Memory B cell (primary cell): ENCODE measurements at places on chromosomes 16 and 17.

- no peak for DNase-seq
Measured at GRCh38 chr17:4652997-4653396, 11.5 kb upstream of the ALOX15 start.

DNA sequence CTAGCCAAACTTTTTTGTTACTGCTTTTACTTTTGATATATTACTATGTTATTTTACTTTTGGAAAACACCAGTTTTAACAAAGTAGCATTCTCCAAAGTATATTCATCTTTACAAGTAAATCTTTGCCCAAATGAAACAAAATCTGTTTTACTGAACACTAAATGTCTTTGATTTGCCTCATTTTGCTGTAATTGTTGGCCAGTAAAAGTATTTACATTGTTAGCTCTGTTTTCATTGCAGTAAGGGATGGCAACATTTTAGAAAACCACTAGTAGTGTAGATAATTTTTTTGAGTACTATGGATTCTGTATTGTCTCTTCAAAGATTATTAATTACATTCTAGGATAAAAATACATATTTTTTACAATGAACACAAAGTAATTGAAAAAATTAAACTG, 10.6 kb downstream of the SNTB2 start:
- no peak for DNase-seq

GRCh38 chr16:58046054-58046881, 20.7 kb downstream of the MMP15 start:
- no peak for DNase-seq

DNA sequence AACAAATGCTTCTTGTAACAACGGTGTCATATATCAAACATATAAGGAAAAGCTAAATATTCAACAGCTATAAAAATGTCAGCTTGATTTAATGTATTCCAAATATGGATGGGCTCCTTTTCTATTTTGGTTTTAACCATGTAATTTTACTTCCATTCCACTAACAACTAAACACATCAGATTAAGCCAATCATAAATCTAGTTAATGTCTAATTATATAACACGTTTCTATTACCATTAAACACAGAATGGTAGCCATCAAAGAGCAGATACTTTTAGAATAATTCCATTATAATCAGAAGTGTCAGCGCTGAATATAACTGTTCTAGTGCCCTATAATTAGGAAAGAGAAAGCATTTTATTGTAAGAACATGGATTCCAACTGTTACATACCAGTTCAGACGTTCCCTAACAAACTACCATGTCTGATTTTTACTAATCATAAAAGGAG, 10.0 kb downstream of the CMC2 start:
- DNase-seq: no peak

DNA sequence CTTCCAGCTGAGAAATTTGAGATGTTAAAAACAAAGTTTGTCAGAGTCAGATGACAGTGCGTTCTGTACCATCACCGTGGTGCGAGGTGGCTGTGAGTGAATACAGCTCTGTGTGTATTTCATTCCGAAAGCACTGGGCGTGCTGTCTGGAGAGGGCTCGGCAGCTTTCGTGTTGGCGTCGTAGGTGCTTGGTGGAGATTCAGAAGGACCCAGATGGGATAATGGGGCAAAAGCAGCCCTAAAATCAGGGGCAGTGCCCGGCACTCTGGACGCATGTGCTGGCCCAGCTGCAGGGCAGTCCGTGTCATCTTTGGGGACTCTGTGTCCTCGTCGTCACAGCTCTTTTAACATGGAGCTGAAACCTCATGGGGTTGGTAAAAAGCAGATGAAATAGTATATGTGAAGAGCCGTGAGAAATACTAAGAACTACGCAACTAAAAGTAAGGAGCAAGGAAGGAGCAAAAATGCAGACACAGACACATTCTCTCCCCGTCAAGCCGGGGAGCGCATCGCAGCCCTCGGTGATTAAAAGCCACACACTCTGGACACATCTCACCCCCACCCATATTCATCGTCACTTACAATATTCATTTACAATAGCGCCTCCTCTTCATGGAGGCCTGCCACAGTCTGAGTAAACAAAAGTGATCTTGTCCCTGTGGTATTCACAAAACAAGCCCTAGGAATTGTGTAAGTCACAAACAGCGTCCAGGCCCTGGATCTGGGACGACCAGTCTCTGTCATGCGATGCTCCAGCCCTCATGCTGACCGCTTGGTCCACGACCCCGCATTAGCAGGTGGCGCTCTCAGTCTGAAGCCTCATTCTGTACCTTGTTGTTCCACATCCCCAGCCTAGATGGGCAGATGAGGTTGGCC, 206.7 kb downstream of the RPTOR start:
- DNase-seq: no peak

- DNase-seq: no peak
Measured at GRCh38 chr17:5895276-5895675, 174.9 kb upstream of the WSCD1 start.

DNA sequence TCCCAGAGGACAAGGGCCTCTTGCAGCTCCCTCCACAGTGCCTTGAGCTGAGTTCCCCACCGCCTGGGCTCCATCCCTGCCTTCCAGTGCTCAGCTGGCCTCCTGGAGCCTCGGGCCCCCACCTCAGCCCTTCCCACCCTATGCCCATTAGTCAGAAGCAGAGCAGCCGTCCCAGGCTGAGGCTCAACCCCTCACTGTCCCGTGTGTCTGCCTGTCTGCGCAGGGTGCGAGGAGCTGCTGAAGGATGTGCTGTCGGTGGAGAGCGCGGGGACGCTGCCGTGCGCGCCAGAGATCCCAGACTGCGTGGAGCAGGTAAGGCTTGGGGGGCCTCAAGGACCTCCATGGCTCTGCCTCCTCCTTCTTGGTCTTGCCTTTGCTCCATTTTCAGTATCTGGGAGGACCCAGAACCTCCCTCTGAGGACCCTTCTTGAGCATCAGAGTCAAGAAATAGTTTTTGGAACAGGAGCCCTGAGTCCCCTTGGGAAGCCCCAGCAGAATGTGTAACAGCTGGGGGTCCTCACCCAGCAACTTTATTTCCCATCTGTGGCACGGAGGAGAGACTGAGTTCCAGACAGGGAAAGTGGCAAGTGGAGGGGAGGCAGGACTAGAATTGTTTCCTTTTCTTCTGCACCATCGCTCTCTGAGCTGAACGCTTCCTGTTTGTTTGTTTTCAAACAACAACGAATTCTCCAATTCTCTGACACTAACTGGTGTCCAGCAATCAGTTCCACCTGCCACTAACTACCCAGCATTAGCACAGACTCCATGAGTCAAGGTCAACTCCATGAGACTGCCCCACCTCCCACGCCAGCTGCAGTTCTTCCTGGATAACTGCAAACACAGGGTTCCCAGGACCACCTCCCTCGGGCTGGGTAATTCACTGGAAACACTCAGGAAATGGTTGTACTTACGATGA, 42.6 kb downstream of the RAB11FIP4 start:
- no peak for DNase-seq

GRCh38 chr16:89442588-89442987, 47.8 kb downstream of the ANKRD11 start:
- no peak for DNase-seq

DNA sequence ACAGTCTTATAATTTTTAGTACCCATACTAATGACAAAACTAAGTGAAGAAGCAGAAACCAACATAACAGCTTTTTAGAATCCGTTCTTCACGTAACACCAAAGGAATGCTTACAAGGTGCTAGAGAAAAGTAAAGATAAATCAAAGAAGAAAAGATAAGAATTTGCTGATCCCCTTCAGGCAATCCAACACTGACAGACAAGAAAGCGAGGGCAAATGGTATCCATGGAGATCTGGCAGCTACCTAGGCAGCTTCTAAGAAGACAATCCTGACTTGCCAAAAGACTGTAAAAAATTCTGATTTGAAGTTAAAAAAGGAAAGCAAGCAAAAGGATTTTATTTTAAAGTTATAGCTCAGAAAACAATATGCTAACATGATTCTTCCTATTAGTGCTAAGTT, 14.6 kb downstream of the BBS2 start:
- DNase-seq: no peak

DNA sequence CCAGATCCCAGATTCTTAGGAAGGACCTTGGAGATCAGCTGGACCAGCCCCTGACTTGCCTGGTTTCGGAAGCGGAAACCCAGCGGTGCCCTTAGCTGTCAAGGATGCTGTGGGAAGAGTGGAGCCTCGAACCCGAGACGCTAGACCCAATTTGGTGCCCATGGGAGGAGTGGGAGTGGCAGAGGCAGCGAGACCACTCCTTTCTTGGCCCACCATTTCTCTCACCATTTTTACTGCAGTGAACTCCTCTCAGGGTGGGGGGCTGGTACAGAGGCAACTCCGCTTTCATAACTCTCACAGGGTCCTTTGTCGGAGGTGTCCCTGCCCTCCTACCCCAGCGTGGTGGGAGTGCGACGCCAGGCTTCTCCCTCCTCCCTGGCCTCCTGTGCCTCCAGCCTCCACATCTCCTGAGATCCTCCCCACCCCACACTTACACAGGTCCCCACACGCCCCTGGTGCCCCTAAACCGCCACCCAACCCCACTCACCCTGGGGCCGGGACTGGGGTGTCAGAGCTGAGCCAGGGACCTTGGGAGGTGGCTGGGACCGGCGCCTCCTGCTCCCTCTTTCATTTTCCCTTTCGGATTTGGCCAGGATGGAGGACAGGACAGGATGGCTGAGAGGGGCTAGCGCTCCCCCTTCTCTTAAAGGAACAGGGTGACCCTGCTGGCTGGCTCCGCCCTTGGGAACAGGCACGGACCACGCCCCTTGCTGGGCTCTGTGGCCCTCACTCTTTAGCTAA, at the start of gene GJD3:
Gene GJD3, minus strand, starts transcription at position 617 of the 741 bp plus-strand sequence. CDS start 922 bp downstream, outside the sequence.
- DNase-seq: no peak
